Memory B cell (primary cell): ENCODE measurements at places on chromosomes 1 and 21.

- DNase-seq: no peak
- H3K4me3 ChIP-seq: no peak overlapping the region
- peaks cover 18% of the 10 kb centered on the region for H3K27me3 ChIP-seq
- H3K4me1 ChIP-seq: no peaks in the 10 kb centered on the region
Measured at GRCh38 chr1:110570307-110570706, 35.9 kb downstream of the KCNA2 start.

GRCh38 chr1:101161619-101162018 lies 75.2 kb upstream of the S1PR1 start:
- peaks cover 10% of the 10 kb centered on the region for H3K4me1 ChIP-seq
- no peak overlapping the region for H3K4me3 ChIP-seq
- H3K36me3 ChIP-seq: no peaks in the 10 kb centered on the region

DNA sequence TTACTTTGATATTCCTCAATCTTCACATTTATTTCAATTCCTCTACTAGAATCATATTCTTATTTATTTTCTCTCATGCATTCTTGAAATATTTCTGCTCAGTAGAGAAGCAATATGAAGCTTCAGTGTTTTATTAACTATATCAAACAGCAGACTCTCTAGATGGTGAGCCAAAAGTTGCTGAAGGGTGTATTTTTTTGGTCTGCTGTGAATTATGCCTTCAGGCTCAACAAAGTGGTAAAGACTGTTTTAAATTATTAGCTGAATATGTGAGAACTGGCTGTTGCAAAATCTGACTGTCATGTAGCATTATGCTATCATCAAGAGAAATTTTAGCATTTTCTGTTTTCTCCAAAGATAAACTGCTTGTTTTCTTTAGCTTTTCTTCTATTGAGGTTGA lies 24.9 kb upstream of the CDC42BPA start:
- no peak overlapping the region for H3K4me3 ChIP-seq
- DNase-seq: no peak
- peaks cover 2% of the 10 kb centered on the region for H3K27me3 ChIP-seq
- no peaks in the 10 kb centered on the region for H3K4me1 ChIP-seq

DNA sequence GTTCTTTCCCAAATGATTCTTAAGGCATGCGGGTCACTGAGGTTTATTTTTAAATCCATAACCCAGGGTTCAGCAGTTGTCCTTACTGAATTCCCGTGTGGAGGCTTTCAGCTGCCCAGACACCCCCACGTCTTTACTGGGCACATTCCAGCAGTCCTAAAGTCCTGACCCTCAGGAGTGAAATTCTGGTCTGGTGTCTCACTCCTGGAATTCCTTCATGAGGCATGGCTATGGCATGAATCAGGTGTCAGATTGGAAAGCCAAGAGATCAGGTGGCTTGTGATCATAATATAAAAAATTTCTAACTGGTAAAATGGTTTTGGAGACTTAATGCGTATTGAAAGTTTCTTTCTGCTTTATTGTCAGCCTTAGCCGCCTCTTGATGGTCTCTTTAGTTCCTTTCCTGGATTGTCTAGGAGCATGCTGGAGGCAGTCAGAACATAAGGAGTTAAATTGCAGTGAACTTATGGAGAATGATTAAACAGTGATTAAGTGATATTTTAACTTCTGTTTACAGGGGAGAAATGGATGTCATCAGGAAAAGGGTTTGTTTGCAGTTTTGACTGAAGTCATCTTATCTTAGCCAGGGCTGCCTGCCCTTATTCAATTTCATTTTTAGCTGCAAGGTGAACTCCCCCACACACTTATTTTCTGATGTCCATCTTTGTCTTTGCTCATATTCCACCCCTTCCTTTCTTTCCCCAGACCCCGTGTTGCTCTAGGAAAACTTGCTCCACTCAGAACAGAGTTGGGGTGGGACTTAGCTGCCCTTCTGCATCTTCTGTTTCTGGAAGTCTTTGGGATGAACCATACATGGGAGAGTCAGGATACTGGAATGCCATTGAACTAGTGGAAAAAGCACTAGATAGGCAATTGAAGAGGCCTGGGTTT lies 25.7 kb upstream of the MACF1 start:
- H3K4me1 ChIP-seq: peaks cover 3% of the 10 kb centered on the region
- no peak overlapping the region for H3K27ac ChIP-seq
- H3K27me3 ChIP-seq: no peaks in the 10 kb centered on the region
- no peak for DNase-seq
- H3K36me3 ChIP-seq: no peaks in the 10 kb centered on the region
- H3K4me3 ChIP-seq: no peak overlapping the region

- H3K36me3 ChIP-seq: no peaks in the 10 kb centered on the region
- H3K4me3 ChIP-seq: no peak overlapping the region
- H3K27ac ChIP-seq: no peak overlapping the region
- no peaks in the 10 kb centered on the region for H3K4me1 ChIP-seq
Measured at GRCh38 chr1:74530892-74531291, 18.5 kb upstream of the LRRC53 start.

DNA sequence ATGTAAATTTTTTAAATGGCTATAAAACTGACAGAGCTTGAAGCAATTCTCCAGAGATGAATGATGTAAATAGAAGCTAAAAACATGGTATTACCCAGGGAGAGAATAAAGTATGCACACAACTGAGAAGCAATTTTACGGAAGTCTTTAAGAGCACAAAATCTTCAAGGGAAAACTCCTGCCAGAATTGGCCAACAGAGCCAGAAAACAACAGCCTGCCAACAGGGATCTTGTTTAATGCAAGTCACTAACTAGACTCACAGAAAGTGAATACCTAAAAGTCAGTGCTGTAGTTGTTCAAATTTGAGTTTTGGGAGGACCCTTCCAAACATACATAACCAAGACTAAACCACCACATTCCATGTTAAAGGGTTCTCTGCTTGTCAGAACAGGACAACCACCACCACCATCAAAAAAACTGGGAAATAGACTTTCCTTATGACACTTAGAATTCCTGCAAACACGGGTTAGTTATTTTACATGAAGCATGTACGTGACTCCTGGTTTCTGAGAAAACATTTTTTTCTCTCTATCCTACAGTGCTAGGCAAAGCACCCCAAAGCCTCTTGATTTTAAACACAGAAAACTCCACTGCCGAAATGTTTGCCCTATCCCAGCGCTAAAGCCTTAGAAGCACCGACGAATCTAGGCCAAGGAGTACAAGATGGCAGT lies 1.6 kb downstream of the EPS15 start:
- no peak for DNase-seq
- H3K36me3 ChIP-seq: peaks cover 3% of the 10 kb centered on the region
- H3K4me1 ChIP-seq: peaks cover 38% of the 10 kb centered on the region
- no peaks in the 10 kb centered on the region for H3K27me3 ChIP-seq

- no peak overlapping the region for H3K27ac ChIP-seq
- H3K27me3 ChIP-seq: peaks cover 36% of the 10 kb centered on the region
Measured at GRCh38 chr1:9201401-9202239, 33.0 kb upstream of the H6PD start.

DNA sequence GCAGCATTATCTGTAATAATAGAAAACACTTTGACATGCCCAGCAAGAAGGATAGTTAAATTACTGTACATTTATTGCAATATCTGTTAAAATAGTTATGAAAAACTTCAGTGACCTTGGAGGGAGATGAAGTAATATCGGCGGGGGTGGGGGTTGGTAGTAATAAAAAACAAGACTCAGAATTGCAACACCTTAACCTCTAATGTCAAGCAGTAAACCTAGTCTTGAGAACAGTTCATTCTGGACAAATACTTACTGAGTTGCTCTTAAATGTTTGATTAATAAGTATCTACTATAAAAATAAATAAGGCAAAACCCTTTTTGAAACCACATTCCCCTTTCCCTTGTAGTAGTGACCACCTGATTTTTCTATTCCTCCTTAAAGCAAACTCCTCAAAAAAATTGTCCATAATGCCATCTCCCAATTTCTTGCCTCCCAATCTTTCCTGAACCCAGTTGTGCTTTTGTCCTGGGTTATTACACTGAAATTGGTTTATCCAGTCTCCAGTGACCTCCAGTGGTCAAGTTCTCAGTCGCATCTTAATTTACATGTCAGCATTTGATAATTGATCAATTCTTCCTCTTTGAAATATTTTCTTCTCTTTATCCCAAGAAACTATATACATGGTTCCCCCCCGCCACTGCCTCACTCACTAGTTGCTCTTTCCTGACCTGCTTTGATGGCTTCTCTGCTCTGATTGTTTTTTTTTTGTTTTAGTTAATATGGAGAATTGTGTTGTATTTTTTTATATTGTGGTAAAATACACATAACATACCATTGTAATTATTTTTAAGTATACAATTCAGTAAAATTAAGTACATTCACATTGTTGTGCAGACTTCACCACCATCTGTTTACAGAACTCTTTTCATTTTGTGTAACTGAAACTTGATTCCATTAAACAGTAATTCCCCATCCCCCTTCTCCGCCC lies 36.8 kb downstream of the RAP1A start:
- peak overlapping the region; percentile 7 for H3K27ac ChIP-seq
- no peak overlapping the region for H3K4me3 ChIP-seq
- peak; percentile 36 for DNase-seq
- peaks cover 3% of the 10 kb centered on the region for H3K36me3 ChIP-seq
- H3K4me1 ChIP-seq: peaks cover 29% of the 10 kb centered on the region

DNA sequence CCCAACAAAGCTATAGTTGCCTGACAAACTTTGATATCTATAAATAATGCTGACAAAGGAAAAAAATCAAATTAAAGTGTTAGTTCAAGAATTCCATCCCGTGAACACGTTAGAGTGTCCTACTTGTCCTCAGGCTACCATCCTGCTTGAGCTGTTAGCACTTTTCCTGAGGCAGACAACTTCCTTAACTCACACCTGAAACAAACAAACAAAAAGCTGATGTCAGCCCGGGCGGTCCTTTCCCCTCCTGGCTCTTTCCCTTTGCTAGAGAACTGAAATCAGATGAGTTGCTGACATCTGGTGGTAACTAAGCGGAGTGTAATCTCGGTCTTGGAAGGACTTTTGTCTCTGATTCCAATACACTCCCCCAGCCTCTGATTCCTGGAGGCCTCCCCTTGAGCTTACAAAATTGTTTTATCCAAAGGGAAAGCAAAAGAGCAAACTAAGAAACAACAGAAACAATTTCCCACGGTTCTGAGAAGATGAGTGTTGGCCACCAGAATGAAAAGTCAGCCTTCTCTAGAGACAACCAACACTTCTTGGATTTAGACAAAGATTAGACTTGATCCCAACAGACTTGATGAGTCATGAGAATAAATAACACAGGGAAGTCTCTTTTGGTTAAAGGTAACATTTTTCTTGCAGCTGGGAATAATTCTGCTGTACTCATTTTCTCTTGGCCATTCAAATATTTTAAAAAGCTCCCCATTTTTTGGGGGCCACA lies 135.4 kb downstream of the PROX1 start:
- peaks cover 10% of the 10 kb centered on the region for H3K27me3 ChIP-seq
- no peak overlapping the region for H3K4me3 ChIP-seq
- no peaks in the 10 kb centered on the region for H3K4me1 ChIP-seq
- DNase-seq: no peak
